ENCODE measurements at places on chromosomes 5 and 9. TPM values are rescaled to one million over a fixed set of nuclear protein-coding genes. Genes with fewer than 3 reads are reported as not detected.

The LMNB1 gene
- total RNA-seq = 280 TPM

The ZNF883 gene
- not detected for total RNA-seq

GRCh38 chr5:30832519-30832918 is 361.0 kb upstream of the CDH6 start:
- no peak for DNase-seq

DNA sequence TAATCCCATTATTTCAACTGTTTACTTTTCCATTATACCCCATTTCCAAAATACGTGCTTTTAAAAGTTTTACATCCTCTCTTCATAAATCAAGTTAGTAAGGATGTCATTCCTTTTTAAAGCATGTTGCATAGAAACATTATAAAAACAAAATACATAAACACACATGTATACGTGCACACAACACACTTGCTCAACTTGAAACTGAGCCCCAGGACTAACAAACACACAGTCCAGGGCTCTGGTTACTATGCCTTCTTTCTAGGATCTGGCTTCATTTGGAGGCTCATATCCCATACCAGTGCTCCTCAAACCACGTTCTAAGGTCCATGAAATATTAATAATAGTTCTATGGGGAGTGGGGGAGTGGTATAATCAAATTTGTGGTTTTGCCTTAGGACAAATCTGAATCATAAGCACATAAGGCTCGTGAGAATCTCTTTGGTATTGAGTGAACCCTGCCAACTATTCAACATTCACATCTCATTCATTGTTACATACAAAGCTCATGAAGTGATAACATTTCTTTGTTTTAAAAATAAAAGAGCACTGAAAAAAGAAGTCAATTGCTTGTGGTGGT is 55.2 kb downstream of the NFIB start:
- no peak for DNase-seq

- DNase-seq = peak; percentile 91
These were observed at the start of gene TESK1 for GRCh38 chr9:35604578-35605350. Gene TESK1, plus strand, starts transcription at chr9:35605262. Its CDS starts 358 bp downstream, at chr9:35605620.

GRCh38 chr5:58548068-58548467 is 34.8 kb upstream of the RAB3C start:
- DNase-seq = no peak
